ENCODE measurements at places on chromosomes 6 and 20.

GRCh38 chr20:62141397-62142251 lies 1.6 kb downstream of the PSMA7 start:
- DNase-seq = no peak

DNA sequence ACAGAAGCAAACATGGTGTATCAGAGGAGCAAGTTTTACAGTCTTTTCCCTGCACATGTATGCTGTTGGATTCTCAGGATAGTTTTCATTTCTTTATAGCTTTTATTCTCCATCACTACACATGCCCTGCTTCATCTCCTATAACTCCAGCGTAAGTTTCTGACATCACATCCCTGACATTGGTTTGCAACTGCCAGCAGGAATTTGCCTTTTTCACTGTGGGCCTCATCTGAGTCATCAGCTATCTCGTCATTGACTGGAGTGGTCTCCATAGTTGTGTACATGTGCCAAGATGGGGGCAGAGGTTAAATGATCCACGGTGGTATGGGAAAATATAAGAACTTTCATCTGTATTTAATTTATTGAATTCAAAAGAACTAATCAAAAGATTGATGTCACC lies 96.7 kb downstream of the SLX4IP start:
- no peak for DNase-seq

- DNase-seq = no peak
Measured at GRCh38 chr20:5949943-5950270, 426 bp downstream of the TRMT6 start.

GRCh38 chr6:13053006-13053461 lies 275.3 kb downstream of the TBC1D7 start:
- DNase-seq = no peak

DNA sequence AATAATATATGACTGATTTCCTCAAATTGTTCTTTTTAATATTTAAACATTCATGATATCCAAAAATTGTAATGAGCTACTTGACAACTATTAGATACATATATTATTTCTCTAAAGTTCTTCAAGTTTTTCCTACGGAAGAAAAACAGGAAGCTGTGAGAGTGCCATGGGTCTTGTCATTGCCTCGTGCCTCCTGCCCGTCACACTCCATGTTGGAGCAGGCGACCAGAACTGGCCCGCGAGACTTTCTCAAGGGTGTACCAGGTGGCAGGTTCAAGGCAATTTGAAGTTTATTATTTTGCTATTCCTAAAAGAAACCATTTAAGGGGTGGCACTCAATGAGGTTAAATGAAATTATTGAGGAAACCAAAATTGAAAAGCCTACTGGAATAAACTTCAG lies 337.2 kb downstream of the HACE1 start:
- no peak for DNase-seq

GRCh38 chr20:1375515-1375914 lies 17.3 kb downstream of the FKBP1A start:
- DNase-seq = no peak

DNA sequence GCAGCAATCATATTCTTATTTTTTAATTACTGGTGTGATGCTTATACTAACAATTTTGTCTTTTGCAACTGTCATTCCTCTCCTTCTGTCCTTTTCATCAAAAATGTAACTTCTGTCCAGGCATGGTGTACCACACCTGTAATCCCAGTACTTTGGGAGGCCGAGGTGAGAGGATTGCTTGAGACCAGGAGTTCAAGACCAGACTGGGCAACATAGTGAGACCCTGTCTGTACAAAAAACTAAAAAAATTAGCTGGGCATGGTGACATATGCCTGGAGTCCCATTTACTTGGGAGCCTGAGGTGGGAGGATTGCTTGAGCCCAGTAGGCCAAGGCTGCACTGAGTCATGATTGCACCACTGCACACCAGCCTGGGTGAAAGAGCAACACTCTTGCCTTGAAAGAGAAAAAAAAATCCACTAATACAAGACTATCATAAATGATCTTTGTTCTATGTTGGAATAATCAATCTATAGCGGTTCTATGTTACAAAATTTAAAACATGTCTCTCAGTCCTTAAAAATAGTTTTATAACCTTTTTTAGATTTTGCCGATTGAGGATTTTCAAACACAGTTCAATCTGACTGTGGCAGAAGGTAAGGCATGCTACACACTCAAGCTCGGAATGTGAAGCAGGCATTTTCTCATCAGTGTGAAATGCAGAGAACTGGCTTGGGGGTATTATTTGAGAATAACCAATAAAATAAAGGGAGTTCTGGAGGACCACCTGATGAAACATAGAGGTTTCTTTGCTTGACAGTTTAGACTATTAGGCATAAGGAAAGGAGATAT lies 70.4 kb downstream of the ENPP1 start:
- DNase-seq = no peak

DNA sequence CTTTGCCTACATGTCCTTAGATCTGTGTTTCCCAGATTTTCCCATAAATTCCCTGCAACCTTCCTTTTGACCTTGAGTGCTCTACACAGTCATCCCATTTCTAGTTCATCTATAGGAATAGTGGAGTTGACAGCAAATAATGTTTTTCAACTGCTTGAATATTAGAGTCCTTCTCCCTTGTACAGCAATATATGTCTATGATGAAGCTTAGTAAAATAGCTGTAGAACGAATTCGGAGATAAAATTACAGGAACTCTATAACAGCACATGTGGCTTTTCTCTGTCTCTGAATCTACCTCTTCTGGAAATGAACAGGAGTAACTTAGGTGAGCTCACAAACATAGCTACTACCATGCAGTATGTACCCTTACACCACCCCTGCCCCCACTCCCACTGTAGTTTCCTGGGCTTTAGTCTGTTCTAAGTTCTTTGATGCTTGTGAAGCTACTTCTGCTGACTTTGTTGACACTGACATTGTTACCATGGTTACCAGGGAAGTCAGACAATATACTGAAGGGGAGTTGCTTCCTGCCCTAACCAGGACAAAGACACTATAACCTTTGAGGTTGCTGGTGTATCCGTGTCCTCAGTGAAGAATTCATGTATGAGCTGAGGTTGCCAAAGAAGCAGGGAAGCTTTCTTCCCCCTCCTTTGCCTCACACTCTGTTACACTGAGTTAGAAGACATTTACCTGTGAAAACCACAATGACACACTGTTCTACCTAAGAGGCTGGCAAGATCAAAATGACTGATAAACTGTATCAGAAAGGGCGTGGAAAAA lies 35.8 kb upstream of the SHLD1 start:
- DNase-seq = peak; percentile 41

DNA sequence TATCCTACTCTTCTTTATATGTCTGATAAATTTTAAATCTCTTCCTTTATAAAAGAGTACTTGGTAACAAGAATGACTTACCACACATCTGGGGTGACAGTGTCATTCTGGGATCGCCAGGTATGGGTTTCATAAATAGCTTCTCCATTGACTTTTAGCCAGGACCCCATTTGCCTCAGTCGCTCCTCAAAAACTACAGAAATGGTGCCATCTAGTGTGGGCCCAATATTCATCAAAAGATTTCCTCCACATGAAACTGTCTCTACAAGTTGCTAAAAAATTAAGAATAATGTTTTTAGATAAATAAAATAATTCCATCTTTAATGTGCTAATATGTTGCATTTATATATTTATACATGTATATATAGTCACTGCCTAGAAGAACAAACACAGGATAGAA lies 9.7 kb downstream of the FUCA2 start:
- DNase-seq = no peak

- DNase-seq = no peak
Measured at GRCh38 chr6:167428664-167429333, 103.9 kb downstream of the TTLL2 start.

- no peak for DNase-seq
Measured at GRCh38 chr6:13203145-13203544, 125.2 kb downstream of the TBC1D7 start.

DNA sequence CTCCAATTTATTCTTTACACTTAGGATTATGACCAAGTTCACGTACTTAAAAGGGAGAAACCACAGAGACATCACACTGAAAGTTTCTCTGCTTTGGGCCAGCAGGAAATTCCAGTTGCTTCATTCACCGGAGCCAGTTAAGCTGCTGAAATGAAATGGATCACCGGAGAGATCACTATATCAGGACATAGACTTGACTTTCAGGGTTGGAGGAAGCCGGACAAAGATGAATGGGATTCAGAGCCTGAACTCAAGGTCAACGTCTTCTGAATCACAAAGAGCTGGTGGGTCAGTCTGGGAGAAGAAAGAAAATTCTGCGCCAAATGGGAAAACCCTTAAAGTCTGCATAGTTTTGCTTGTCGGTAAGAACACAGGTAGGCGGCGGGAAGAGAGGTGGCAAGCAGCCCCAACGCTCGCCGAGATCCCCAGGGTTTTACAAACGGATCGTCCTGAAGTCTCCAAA lies 81.9 kb upstream of the CCDC28A start:
- DNase-seq = no peak

GRCh38 chr6:77463861-77464494 lies 687 bp upstream of the HTR1B start:
- DNase-seq = no peak

DNA sequence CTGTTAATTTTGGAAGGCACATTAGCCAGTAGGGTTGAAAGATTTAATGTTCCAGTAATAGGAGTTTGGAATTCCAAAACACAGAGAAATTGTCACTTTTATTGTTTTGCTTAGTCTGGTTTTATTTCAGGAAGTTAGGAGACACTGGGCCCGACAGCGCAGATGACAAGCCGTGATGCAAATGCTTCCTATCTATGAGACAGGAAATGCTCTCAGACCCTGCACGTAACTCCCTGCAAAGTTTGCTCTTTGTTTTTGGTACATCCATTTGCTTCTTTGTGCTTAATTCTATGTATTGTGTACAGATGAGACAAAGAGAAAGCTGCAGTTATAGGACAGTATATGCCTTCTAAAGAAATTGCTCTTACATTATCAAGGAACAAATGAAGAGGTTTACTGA lies 201.6 kb upstream of the SGK1 start:
- peak; percentile 18 for DNase-seq

GRCh38 chr6:140245296-140246040 lies 871.0 kb upstream of the CITED2 start:
- DNase-seq = no peak

DNA sequence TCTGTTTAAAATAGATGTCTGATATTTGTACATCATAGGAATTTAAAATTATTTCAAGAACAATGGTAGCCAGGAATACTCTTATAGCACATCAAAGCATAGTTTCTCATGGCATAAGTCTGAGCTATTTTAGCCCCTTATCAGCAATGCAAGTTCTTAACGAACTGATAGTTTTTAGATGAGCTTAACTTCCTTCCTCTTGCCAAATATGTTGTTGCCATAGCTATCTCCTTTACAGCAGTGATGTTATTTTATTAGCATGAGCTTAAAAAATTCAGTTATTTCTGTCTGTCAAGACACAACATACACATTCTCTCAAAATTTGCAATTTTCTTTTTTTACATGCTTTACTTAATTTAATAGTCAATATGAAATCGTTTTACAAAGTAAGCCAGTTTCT lies 867.2 kb downstream of the PHF3 start:
- DNase-seq = no peak

- DNase-seq = no peak
Measured at GRCh38 chr6:13998356-13998755, 73.6 kb downstream of the RNF182 start.

DNA sequence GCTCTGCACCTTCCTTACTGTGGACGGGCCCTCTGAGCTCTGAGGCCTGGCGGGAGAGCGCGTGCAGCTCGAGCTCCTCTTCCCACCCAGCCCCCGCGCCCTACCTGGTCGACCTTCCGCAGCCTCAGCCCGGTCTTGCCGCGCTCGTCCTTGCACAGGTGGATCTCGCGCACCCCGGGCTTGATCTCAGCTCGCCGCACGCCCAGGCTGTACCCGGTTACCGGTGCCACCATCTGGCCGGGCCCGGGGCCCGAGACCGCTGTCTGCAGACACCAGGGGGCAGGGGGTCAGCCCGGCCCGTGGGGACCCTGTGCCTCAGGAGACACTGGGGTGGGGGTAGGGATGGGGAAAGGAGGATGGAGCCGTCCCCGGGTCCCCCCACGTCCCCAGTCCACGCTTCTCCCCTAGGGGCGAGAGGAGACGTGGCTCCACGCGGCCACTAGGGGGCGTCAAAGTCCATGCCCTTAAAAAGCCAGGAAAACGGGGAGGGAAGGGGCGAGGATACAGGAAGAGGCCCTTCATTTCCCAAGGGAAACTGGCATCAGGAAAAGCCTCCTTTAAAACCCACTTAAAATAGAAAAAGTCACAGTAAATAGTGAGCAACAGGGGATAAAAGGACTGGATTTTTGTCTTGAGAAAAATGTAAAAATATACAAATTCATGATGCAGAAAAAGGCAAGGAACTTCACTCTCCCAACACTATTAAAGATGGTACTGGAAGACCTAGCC lies 15.5 kb downstream of the SDCBP2 start:
- peak; percentile 68 for DNase-seq

DNA sequence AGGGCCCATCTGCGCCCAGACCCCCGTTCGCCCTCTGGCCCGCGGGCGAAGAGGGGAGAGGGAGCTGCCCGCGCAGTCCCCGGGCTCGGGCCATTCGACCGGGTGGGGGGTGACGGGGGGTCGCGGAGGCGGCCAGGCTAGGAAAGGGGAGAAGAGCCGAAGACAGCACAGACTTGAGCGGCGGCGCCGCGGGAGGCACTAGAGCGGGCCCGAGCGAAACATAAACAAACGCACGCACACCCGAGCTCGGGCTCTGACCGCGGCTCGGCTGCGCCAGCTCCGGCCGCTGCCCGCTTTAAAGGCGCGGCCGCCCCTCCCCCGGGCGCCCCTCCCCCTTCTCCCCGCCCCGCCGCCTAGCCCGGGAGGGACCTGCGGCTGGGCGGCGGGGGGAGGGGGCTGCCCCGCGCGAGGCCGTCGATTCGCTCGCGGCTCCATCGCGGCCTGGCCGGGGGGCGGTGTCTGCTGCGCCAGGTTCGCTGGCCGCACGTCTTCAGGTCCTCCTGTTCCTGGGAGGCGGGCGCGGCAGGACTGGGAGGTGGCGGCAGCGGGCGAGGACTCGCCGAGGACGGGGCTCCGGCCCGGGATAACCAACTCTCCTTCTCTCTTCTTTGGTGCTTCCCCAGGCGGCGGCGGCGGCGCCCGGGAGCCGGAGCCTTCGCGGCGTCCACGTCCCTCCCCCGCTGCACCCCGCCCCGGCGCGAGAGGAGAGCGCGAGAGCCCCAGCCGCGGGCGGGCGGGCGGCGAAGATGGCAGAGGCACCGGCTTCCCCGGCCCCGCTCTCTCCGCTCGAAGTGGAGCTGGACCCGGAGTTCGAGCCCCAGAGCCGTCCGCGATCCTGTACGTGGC lies at the start of gene FOXO3:
FOXO3 (plus strand) TSS at position 455 of the 846 bp plus-strand sequence; CDS start at position 747, 292 bp downstream.
- DNase-seq = peak; percentile 63

- peak; percentile 21 for DNase-seq
Measured at GRCh38 chr6:46014511-46015118, 1.0 kb downstream of the CLIC5 start.

GRCh38 chr20:3156811-3157619 lies 2.6 kb downstream of the FASTKD5 start:
- DNase-seq = no peak

DNA sequence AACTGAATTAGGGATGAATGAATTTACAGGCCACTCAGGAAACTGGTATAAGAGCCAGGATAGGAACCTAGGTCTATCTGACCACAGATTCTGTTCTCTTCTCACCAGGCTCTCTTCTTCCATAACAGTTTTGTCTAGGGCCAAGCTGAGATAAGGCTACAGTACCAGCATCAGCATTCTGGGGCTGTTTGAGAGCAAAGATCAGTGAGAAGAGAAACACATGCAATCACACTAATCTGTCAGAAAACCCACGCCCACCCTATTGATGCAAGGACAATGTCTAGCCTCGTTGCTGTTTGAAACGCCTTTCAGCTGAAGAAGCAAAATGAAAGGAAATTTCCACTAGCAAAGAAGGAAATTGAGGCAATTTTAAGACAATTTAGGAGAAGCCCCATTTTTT lies 137.7 kb downstream of the LCA5 start:
- DNase-seq = no peak
